D341Med (cell line): ENCODE measurements at places on chromosomes 6 and 20.

DNA sequence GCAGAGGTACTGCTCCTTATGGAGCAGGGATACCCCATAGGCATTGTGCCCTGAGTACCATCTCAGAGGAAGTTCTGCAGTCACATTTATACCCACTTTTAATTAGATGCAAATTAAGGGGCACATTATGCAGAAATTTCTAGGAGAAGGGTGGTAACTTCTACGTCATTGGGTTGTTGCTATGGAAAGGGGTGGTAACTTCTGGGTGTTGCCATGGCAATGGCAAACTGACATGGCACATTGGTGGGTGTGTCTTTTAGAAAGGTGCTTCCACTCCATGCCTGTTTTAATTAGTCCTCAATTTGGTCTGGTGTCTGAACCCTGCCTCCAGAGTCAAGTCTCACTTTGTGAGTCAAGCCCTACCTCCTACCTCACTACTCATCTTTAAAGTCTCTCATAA is 42.0 kb downstream of the RSPO3 start:
- DNase-seq = no peak

DNA sequence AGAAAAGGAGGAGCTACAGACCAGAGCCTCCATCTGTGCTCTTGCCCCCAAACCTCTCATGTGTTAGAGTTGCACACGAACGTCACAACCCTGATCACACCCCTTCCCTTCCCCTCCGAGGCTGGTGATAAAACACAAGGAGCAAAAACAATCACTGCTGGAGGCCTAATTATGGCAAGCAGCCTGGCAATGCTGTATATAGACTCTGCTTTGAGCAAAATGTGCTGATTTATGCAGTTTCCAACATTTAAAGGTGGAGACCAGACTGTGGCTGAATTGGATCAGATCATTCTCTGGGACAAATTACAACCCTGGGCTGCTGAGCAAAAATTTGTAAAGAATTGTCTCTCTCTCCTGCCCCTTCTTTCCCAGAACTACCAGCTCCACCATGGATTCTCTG is 64.6 kb upstream of the SRSF6 start:
- no peak for DNase-seq

DNA sequence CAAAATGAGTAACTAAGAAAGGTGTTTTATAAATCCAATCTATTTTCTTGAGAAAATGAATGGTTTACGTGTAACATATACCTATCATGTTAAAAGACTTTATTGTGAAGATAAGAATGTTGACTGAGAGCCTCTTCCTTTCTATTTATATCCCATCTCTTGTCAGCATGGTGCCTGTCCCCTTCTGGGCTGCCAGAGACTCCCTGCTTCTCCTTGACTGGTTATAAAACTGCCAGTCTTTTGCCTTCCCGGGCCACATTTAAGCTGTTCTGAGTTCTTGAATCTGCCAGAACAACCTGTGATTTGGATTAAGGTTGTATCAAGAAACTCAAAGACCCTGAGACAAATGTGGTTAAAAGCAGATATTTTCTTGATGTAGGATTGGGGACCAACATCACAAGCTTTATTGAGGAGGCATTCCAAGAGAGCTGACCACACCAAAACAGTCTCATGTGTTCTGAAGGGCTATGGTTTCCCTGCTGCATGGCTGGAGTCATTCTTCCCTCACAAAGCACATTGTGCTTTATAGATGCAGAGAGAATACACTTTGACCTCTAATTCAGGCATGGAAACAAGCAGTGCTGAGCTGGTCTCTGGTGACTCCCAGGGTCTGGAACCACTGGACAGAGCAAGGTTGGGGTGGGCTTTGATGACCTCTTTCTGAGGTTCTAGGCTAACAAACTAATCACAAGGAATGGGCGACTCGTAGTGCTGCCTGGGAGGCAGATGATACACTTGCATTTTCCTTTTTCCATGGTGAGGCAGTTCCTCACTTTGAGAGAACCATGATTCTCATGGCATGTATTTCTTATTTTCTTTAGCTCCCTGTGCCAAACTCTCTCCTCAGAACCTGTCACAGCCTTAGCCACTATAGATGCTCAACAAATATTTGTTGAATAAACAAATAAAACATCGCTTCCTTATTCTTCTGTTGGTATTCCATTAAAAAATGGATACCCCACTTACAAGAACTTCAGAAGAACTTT is 205.0 kb upstream of the PREP start:
- no peak for DNase-seq

DNA sequence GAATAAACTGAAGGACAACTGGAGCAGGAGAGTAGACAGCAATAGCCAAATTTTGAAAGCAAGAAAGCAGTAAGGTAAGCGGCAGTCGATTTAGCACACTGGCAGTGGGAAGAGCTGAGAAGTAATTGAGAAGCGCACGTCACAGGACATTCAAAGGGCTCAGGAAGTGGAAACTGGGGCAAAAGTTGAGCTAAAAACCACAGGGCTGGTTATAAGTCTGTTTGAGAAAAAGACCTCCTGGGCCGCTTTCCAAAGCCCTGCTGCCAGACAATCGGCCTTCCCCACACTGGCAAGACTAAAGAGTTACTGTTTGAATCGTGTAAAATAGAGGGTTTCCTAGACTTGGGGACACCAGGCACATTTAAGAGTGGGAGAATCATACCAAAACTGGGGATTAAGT is 161.4 kb downstream of the DNAH8 start:
- no peak for DNase-seq

DNA sequence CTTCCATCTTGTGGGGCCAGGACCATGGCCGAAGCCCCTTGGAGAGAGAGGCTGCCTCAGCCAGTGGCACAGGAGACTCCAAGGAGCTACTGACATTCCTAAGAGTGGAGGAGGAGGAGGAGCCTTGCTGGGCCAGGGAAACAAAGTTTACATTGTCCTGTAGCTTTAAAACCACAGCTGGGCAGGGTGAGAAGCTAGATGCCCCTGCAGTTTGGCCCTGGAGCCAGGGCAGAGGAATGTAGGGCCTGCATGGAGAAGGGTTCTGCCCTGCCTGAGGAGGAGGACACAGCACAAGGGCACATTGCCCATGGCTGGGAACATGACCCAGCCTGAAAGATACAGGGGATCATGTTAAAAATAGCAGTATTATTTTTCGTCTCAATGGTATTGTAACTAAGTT is 37.4 kb downstream of the PLCG1 start:
- no peak for DNase-seq

GRCh38 chr6:77341058-77341986 is 122.0 kb downstream of the HTR1B start:
- DNase-seq = no peak

DNA sequence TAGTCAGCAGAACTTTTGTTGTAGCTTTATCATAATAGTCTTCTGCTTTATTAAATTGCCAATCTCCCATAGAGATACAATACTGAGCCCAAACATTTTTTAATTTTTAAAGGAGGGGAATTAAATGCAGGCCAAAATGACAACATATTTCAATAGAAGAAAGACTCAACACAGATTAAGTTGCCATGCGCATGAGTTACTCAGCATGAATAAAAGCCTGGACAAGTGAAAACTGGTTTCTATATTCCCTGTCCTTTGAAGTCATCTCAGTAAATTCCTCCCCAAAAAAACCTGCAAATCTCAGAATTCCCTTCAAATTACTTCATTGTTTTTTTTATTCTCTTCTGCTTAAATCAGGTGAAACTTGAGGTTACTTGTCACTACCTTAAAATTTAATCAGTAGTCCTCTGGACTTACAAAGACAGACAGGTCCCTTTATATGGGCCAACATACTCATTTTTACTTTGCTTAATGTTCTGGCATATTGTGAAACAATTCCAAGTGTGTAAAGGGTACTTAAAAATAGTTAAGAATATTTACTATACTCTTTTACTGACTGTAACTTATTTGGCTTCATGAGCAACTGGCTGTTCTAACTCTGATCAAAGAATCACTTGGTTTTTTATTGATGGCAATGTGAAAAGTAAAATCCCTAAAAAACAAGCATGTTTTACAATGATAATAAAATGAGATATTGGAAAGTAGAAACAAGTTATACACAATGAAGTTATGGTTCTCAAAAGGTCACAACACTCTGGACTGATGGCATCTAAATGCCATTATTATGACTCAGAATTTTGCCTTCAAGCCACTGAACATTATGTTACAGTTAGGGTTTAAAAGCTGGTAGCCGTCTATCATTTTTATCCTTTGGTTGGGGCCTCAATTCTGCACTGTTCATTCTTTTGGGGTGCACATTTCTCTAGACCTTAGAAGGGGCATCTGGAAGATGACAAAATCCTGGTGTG is 49.9 kb upstream of the COL21A1 start:
- DNase-seq = no peak

- DNase-seq = no peak
Measured at GRCh38 chr20:17602493-17602892, 32.6 kb downstream of the DSTN start.

- peak; percentile 69 for DNase-seq
Measured at GRCh38 chr6:3090013-3090412, 21.7 kb downstream of the RIPK1 start.

DNA sequence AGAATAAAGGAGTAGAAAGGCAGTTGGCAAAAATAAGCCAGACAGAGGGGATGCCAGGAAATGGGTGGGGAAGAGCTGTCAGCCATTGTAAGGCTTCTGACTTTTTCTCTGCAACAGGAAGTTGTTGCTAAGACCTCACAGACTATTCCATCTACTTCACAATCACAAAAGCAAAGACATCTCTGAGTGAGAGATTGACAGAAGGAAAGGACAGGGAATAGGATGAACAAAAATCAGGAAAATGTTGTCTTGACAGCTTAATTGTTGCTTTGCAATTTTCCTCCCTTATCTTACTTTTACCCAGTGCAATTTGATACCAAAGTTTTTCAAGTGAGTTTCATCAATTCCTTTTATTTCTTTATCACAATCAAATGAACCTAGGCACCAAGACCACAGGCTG is 291.2 kb downstream of the CBLN4 start:
- DNase-seq = no peak

DNA sequence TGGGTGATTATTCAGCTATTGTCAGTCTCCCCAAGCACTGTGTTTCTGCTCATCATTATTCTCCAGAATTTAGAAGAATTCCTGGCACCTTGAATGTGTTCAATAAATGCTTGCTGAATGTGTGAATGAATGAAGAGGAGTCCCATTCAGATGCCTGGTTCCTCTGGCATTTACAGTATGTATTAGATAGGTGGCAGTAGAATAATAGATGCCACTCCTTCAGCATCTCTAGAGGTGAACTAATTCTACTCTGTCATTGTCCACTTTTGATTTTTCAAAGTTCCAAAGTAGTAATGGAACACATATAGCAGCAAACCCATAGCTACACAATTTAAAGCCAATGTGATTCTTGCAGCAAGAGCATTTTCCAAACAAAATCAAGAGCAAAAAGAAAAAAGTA is 118.9 kb upstream of the CEP162 start:
- no peak for DNase-seq

DNA sequence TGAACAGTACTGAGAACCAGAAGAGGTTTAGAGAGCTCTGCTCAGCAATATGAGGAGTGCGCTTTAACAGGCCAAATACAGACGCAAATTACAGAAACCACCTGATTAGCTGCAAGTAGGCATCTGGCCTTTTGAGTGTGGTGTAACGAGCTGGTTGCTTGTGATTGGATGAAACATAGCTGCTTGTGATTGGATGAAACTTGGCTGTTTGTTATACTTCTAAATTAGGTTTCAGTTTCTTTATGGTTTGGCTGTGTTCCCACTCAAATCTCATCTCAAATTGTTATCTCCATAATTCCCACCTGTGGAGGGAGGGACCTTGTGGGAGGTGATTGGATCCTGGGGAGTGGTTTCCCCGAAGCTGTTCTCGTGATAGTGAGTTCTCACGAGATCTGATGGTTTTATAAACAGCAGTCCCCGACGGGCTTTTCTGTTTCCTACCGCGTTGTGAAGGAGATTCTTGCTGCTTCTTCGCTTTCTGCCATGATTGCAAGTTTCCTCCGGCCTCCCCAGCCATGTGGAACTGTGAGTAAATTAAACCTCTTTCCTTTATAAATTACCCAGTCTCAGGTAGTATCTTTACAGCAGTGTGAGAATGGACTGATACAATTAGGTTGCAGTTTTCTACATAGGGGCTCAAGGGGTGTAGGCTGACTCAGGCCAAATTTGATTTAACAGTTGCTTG is 655.9 kb upstream of the MAN1A1 start:
- DNase-seq = no peak

GRCh38 chr6:134956676-134957075 is 6.8 kb upstream of the ALDH8A1 start:
- no peak for DNase-seq

DNA sequence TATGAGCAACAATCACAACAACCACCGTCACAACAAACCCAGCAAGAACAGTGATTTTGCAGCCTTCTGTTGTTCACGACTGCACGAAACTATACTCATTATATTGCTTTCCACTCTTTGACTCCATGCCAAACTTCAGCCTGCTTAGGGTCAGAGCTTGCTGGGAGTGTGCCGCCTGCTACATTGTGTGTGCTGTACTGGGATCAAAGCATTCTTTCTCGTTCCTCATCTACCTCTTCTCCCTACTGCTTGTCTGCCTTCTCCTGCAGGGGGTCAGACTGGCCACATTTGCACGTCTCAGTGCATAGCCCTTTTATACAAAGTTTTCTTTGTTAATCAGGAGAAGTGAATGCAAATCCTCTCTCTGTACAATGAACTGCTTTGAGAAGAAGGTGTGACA is 401.6 kb upstream of the CITED2 start:
- no peak for DNase-seq

GRCh38 chr6:135183532-135184440 is 2.7 kb downstream of the MYB start:
- peak; percentile 63 for DNase-seq

GRCh38 chr6:17178754-17179529 is 77.1 kb downstream of the STMND1 start:
- DNase-seq = no peak

DNA sequence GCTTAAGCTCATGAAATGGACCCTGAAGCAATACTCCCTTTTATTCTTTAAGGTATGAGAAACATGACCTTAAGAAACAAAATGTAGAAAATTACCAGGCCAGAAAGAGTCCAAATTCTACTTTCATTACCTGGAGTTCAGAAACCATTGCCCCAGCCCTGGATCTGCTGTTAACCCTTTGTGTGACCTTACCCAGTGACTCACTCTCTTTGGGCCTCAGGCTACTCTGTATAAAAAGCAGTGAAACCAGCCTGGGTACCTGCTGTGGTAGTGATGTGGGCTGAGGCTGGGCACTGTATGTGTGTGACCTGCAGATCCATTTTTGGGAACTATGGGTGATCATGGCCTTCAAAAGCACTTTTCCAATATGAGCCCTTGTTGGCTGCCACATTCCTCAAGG is 47.2 kb downstream of the SLC9A8 start:
- DNase-seq = no peak

DNA sequence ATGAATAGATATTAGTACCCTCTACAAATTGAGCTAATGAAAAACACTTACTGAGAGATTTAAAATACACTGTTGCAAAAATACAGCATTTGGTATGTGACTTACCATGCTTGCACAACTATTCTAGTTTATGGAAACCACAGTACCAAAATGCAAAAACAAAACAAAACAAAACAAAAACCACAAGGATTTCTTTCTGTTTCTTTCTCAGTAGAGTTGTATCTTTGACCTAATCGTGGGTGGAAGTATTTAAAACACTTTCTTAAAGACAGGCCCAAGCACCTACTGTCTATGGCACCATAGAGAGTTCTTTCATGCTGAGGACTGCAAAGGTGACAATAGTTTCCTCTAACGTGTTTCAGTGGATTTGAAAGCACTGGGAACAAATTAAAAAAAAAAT is 95.3 kb upstream of the C6orf118 start:
- DNase-seq = no peak
